ENCODE measurements at places on chromosomes 1 and 21.
A peak's percentile ranks its signal among the peaks of the same experiment; 100 is the strongest.

DNA sequence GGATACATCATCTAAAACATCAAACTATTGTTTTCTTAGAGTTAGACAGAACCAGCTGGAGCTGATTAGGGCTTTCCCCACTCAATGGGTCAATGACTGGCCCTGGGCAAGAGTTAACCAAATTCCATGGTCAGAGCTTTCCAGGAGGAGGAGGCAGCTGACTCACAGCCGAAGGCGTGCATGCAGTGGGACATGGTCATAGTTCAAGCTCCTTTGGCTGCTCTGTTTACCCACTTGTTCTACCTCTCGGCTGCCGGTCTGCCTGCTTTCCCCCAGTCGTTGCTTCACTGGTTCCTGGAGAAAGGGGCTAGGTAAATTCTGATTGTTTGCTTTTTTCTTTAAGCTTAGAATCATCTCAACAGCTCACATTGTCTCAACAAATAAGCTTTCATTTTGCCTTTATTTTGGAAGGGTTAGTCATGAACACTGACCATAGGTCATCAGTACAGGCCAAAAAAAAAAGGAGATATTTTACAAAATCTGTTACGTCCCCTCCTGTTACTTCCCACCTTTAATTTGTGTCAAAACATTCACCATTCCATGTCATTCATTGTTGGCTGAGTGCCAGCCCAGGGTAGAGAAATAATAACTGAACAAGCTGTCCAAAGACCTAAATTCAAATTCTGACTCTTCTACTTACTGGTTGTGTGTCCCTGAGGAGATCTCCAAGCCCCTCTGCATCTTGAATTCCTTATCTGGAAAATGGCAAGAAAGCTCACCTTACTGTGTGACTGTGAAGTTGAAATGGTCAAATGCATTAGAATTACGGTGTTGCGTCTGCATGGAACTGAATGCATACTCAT, 12.0 kb downstream of the MAB21L3 start:
- DNase-seq, result no peak

DNA sequence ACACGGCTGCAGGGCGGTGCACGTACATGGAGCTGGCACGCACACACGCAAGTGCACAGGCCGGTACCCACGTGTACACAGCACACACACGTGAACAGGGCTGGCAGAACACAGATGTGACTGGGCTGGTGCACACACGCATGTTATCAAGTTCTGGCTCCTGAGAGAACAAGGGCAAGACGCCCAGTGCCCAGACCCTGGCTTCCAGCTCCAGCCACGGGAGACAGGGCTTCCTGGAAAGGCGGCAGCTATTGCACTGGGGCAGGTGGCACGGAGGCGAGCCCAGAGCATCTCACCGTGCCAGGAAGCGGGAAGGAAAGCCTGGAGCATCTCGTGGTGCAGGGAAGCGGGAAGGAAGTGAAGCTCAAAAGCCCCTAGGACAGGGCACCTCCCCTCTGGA, 5.9 kb downstream of the SDF4 start:
- no peak for DNase-seq

DNA sequence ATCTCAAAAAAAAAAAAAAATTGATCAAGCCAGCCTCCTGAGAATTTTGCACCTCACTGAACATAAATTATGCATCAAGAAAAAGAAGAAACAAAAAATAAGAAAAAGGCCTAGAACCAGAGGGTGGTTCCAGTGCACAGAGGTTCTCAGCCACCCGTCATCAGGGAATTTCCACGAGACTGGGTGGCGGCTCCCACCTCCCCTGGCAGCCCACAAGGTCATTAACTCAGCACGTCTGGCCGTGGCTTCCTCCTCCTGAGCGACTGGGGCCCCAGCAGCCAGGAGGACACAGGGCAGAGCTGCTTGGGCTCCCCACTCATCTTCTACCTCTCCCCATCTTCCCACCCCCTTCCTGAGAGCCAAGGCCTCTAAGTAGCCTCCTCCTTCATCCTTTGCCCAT, 15.7 kb upstream of the TMEM51 start:
- DNase-seq, result no peak

DNA sequence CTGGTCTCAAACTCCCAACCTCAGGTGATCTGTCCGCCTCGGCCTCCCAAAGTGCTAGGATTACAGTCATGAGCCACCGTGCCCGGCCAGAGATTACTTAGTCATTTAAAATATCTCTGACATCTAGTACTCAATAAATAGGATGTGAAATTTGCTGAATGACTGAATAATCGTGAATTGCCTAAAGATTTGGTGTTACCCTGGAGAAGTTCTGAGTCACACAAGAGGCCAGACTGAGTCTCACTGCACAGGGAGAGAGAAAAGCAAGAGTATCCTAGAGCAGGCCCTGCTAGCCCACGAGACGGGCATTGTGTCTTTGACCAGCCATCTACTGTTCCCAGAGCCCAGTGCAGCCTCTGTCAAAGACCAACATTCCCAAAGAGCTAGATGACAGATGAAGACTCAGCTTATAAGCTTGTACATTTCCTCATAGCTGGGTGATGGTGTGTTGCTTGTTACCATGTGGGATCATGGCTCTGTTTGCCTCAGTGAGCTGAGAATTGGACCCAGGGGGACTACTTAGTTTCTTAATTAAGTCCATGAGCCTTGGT, 5.6 kb upstream of the EIF4G3 start:
- no peak for DNase-seq

GRCh38 chr1:192805832-192806323, 3.0 kb upstream of the RGS2 start:
- no peak for DNase-seq

DNA sequence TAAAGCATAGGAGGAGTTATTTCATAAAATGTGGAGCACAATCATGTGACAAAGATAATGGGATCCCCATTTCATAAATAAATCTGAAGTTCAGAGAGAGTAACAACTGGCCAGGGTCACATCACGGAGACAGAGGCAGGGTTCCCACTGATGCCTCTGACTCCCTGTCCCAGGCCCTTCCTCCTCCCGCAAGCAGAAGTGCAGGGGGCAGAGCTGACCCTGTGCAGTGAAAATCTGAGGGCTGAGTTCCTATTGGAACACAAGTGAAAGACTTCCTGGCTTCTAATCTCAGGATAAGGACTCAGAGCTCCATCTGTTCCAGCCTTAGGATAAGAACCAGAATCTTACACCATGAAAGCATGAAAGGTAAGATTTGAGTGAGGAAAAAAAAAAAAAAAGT, 22.0 kb downstream of the SELL start:
- no peak for DNase-seq

DNA sequence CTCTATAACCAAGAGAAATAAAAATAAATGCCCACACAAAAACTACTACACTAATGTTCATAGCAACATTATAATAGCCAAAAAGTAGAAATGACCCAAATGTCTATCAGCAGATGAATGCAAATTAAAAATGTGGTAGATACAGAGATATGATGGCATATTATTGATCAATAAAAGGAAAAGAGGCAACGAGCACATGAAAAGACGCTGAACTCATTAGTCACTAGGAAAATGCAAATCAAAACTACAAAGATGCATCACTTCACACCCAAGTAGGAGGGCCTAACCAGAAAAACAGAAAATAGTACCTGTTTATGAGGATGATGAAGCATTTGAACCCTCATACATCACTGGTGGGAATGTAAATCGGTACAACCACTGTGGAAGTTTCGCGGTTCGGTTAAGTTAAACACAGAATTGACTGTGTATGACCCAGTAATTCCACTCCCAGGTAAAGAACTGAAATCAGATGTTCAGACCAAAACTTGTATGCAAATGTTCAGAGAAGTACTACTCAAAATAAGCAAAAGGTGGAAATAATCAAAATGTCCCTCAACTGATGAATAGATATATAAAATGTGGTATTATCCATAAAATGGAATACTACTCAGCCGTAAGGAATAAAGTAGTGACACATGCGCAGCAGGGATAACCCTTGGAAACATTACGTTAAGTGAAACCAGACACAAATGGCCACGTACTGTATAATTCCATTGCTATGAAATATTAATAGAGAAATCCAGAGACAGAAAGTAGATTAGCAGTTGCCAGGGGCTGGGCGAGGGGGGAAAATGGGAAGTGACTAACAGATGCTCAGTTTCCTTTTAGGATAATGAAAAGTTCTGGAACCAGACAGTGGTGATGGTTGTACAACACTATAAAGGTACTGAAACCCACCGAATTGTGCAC, 3.1 kb downstream of the USP48 start:
- no peak for DNase-seq

GRCh38 chr1:9018333-9018732, 7.9 kb downstream of the SLC2A7 start:
- DNase-seq, result peak; percentile 43

- no peak for DNase-seq
These were observed 32.0 kb downstream of the MACO1 start for GRCh38 chr1:25462732-25463131.

DNA sequence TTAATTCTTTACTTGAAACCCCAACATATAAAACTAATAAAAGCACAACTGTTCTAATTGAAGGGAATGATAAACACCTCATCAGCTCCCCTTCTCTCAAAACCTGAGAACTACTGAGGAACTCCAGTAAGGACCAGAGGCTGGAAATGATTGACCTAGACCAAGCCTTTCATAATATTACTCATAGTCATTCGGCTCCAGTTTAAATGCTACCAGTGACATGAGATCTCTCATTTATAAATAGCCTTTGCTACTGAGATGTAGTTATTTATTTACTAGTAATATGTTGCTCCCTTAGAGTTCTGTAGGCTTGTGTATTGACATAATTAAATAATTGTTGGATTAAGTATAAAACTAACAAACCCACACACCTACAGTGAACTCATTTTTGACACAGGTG, 209.8 kb upstream of the PRMT6 start:
- DNase-seq, result no peak

DNA sequence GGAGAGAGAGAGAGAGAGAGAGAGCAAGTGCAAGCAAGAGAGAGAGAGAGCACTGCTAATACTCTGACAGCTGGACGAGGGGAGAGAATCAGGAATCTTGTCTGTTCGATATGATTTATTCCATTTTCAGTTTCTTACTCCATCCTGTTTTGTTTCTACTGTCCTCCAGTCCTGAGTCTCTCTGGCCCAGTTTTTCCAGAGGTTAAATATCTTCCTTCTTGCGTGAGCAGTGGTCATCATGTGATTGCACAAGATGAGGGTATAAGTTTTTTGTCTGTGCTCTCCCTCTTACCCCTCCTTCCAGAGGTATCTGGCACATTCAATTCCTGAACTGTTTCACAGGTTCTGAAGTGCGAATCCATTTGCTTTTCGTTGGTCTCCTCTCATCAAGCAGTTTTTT, 16.8 kb downstream of the UBE2U start:
- DNase-seq, result no peak

DNA sequence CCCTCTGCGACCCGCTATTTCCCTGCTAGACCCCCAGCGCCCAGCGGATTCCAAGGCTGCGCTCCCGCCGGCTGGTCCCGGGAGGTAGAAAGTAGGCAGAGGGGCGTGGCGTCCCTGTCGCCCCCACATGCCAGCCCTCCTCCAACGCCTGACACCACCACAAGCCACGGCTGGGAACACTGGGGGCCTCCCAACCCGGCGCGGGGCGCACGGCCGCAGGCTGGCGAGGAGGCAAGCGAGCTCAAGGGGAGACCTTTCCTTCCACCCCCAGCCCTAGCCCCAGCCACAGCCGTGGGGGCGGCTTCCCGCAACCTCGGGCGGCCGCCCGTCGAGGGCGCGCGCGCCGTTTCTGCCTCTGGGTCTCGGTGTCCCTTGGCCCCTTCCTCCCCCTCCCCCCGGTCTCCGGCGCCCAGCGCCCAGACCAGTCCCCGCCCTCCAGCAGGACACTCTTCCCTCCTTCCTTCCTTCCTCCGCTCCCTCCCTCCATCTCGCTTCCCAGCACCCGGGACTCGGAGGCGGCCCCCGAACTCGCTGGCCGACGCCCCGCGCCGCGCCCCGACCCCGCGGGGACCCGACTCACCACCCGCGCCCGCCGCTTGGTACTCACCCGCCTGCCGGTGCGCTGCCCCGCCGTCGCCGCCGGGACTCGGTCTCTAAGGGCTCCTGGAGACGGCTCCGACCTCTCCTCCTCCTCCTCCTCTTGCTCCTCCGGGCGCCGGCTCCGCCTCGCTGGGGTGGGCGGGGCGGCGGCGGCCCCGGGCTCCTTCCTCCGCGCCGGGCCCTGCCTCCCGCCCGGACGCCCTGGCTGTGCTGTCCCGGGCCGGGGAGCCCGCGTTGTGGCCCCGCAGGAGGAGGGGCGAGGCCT, at the start of gene GNG12:
GNG12 (minus strand) TSS at position 731 of the 865 bp plus-strand sequence. CDS start 125,781 bp downstream, outside the sequence.
- DNase-seq, result peak; percentile 79

DNA sequence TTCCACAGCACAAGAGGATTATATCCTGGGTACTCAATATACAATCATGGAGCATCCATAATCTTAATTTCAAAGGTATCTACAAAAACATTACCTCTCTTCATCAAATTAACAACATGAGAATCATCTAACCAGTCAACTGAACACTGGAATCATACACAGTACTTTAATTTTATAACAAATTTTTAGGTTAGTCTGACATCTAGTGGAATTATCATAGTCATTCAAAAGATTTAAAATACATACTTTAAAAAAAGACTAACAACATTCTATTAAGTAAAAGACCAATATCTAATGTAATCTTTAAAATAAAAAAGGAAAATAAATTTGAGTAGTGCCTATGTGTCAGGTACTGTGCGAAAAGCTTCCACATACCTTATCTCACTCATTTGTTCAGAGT, 16.8 kb upstream of the SH3GLB1 start:
- no peak for DNase-seq

DNA sequence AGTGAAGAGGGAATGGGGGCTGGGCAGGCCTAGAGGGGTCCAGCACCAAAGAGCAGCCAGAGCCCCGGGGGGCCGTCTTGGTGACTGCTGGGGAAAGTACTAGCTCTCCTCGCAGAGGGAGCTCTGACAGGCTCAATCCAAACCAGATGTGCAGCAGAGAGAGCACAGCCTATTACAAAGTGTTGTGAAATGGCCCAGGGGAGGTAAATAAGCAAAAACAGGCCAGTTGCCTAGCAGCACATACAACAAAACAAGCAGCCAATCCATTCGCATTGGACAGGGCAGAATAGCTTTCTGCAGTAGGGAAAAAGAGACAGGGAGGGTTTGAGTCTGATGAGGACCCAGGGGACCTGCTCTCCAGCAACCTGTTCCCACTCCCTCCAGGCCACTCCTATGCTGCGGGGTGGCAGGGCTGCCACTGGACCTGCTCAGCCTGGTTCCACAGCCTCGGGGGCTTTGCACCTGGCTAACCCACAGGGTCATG, 239.6 kb upstream of the FGGY start:
- DNase-seq, result peak; percentile 76

GRCh38 chr1:1680031-1680911, 12.3 kb downstream of the SLC35E2B start:
- no peak for DNase-seq

Measured in left cardiac atrium (tissue), 4 donors.